Stimulated activated CD4-positive, alpha-beta T cell treated with anti-CD3 and anti-CD28 coated beads, Interleukin-15, amount 100 ng/mL, for 1 hour (primary cell): ENCODE measurements at places on chromosomes 3 and 15.

DNA sequence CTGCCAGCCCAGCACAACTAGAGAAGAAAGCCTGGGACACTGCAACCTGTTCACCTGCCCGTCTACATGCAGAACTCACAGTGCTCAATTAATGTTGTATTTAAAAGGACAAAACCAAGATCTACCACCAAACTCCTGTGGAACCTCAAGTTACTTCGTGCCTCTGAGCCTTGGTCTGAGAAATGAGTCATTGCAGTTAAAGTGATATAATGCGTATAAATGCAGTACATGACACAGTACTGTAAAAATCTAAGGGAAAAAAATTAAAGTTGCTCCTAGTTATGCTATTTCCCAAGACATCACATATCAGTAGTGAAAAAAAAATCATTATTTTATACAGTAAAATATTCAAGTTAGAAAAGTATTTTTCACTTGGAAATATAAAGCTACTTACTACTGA, 138.9 kb downstream of the ZIC4 start:
- no peak for DNase-seq

DNA sequence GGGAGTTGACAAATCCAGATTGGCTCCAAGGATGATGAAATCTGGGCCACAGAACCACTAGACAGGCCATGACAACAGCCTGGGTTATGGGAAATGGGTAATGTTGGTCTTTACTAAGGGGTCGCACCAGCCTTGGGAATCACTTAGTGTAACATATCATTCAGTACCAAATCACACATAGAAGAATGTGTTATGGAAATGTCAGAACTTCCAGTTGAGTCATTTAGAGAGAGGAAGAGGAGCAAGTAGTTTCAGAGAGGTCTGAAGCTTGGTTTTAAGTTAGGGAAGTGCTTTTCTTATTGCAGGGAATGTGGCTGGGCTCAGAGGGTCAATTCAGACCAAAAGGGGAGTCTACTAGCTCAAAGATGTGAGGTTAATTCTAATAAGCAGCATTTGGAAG, 241.6 kb upstream of the ZPLD1 start:
- DNase-seq, result no peak

DNA sequence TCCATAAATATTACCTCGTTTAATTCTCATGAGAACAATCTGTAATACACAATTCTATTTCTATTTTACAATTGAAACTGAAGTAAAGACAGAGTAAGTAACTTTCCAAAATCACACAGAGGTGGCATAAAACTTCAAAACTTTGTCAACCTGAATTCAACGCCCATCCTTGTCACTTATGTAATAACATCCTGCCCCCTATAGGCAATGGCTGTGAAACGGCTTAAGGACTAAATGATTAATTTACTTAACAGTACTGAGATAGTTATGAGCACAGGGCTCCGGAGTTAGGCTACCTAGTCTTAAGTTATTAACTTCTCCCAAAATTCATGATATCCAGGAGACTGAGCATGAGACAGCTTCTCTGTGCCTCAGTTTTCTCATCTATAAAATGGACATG, 293.1 kb upstream of the CHRM5 start:
- DNase-seq, result no peak

DNA sequence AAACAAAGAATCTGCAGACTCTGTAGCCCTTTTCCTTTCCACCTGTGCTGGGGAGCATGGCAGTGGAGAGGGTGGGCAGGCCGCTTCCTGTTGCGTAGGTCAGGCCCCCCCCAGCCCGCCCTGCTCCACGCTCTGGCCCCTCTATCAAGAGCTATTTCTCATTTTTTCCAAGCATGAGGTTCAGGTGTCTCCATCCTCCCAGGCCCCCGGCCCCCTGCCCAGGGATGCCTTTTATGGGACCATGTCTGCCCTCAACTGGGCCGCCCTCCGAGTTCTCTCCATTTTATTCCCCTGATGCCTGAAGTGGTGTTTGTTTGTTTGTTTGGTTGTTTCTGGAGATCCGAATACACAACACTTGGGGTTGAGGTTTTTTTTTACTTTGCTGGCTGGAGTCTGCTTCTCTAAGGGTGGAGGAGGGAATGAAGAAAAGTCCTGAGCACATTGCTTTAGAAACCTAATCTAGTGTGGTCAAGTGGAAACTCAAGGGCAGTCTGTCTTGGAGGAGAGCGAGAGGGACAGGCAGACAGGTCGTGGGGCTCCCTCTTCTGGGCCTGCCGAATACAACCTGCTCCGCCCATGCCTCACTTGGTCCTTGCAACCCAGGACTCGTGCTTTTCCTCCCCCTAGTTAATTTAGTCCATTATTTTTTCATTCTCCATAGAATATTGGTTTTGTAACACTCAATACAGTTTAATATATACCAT, 176.5 kb upstream of the LYSMD4 start:
- DNase-seq, result no peak

GRCh38 chr15:45674677-45675076, 39.8 kb downstream of the SQOR start:
- no peak for DNase-seq

- DNase-seq, result no peak
Measured at GRCh38 chr3:154668835-154669234, 238.8 kb upstream of the GPR149 start.

DNA sequence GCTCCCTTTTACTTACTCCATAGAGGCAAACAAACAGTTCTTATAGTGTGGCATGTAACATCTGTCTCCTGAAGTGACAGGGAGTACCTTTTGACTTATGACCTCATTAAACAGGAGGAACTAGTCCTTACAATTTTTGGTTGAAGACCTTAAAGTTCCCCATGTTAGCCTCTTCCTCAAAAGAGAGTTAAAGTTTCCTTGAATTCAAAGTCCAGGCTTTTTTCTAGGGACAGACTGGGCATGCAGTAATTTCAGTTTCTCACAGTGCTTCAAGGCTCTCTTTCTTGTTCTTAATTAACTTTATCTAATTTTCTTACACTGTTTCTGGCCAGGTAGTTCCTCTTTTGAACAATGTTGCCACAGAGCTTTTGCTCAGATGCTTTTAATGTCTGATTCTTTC, 12.1 kb downstream of the GOLM2 start:
- DNase-seq, result no peak

- no peak for DNase-seq
Measured at GRCh38 chr3:17355591-17355990, 386.8 kb downstream of the TBC1D5 start.

DNA sequence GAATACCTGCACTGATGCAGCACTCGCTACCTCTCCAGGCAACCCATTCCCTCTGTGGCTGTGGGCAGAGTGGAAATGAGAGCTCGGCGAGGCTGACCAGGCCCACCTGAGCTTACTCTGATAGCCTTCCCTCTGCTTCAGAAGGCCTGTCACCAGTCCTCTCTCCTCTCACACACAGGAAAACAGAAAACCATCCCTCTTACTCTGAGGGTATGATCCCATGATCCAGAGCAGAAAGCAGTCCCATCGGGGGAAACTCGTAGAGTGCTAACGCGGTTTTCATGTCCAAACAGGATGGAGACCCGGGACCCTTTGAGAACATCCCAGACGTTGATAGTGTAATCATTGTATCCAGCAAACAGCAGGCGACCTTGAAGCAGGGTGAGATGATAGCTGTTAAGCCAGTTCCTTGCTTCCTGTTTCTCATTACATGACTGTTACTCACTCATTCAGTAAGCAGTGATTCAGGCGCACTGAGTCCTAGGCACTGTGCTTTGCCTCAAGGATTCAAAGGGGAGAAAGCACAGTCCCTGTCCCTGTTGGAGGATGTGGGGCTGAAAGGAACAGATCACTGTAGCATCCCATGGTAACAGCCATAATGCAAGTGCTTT, 11.8 kb upstream of the BCL2L10 start:
- DNase-seq, result no peak

DNA sequence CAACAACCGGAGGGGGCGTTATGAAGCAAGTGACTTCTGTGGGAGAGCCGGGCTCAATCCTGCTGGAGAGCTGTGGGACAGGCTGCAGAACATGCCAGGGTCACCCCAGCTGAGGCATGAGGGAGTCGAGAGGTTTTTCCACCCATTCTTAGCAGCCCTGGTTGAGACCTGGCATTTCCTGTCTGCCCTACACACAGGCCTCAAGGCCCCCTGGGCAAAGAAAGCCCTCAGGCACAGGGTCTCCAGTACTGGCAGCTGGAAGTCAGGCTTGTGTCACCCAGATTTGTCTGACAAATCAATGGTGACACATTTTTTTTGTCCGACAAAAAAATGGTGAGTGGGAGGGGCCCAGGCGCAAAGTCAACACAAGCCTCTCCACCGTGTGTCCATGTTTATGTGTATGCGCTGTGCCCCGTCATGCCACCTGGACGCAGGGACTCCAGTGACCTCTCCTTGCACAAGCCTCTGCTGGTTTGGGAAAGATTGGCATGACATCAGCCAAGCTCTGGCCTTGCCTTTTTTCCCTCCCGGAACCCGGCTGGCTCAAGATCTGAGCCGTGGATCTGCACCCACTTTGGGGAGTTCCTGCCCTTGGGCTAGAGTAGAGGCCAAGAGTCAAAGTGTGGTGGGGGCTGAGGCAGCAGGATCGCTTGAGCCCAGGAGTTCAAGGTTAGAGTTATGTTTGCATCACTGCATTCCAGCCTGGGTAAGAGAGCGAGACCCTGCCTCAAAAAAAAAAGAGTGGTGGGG, 20.8 kb upstream of the ALAS1 start:
- no peak for DNase-seq
